Natural killer cell (primary cell): ENCODE measurements at places on chromosomes 4 and X. TPM values are rescaled to one million over a fixed set of nuclear protein-coding genes. Genes with fewer than 3 reads are reported as not detected.

Gene CFAP47
- total RNA-seq = not detected

DNA sequence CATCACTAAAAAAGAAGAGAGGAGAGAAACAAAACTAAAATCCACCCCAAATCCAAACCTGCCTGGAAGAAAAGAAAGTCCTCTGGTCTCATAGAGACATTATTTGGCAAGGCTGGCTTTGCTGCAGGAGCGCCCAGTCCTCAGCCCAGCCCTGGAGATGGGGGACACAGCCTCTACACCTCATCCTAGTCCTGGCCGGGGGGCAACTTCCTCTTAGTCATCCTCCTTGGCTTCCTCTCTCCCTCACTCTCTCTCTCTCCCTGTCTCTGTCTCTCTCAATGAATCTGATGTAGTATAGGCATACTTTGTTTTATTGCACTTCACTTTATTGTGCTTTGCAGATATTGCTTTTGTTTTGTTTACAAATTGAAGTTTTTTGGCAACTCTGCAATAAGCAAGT lies 55.8 kb upstream of the MAGEB10 start:
- H3K4me3 ChIP-seq = no peak overlapping the region
- no peak for DNase-seq
- no peak overlapping the region for H3K27ac ChIP-seq
- H3K36me3 ChIP-seq = no peaks in the 10 kb centered on the region
- H3K4me1 ChIP-seq = no peaks in the 10 kb centered on the region
- no peaks in the 10 kb centered on the region for H3K27me3 ChIP-seq

Gene FMR1NB
- not detected for total RNA-seq

- no peak overlapping the region for H3K27ac ChIP-seq
- no peak for DNase-seq
- no peaks in the 10 kb centered on the region for H3K4me1 ChIP-seq
- no peaks in the 10 kb centered on the region for H3K36me3 ChIP-seq
Observed at GRCh38 chr4:40731361-40731760, 18.4 kb upstream of the NSUN7 start.

- H3K27ac ChIP-seq = no peak overlapping the region
- H3K4me3 ChIP-seq = no peak overlapping the region
- H3K36me3 ChIP-seq = no peaks in the 10 kb centered on the region
- H3K4me1 ChIP-seq = no peaks in the 10 kb centered on the region
Observed at GRCh38 chr4:8540072-8540471, 40.1 kb upstream of the GPR78 start.

DNA sequence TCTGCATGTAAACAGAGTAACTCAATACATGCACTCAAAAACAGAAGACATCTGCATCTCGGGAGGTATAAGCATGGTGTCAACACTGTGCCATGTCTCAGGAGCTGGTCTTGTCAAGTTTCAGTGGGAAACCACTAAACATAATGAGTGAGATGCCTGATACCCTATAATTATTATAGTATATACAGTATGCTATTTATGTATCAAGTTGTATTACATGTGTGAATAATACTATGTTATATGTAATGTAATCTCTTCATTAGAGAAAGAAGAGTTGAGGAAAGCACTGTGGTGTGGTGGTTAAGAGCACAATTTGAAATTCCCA lies 2.5 kb downstream of the PPBP start:
- H3K36me3 ChIP-seq = no peaks in the 10 kb centered on the region
- H3K4me3 ChIP-seq = no peak overlapping the region
- no peaks in the 10 kb centered on the region for H3K27me3 ChIP-seq
- no peak overlapping the region for H3K27ac ChIP-seq

DNA sequence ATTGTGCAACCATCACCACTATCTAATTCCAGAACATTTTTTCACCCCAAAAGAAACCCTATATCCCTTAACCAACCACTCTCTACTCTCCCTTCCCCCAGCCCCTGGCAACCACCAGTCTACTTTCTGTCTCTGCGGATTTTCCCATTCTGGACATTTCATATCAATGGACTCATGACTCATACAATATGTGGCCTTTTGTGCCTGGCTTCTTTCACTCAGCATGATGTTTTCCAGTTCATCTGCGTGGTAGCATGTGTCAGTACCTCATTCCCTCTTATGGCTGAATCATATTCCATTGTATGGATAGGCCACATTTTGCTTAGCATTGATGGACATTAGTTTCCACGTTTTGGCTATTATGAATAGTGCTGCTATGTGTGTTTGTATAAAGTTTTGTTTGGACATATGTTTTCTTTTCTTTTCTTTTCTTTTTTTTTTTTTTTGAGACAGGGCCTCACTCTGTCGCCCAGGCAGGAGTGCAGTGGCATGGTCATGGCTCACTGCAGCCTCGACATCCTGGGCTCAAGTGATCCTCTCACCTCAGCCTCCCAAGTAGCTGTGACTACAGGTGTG lies 335.4 kb downstream of the BCOR start:
- peaks cover 10% of the 10 kb centered on the region for H3K4me1 ChIP-seq
- H3K36me3 ChIP-seq = no peaks in the 10 kb centered on the region
- DNase-seq = no peak
